ENCODE measurements at places on chromosomes 2 and 18.

DNA sequence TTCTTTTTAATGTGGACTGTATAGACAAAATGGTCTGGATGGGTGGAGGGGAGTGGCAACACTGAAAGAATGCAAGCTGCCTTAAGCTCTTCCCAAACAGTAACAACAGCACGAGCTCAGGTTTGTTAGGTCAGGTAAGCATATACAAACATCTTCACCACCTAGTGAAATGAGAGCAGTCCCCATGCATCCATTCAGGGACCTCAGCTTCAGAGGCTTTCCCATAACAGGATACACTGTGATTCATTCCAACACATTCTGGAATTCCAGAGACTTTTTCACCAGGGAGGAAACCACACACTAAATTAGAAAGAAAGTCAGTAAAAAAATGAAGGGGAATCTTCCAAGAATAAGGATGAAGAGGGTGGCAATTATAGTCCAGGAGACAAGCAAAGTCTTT lies 50.4 kb upstream of the BZW1 start:
- DNase-seq: no peak

GRCh38 chr2:198279026-198279425 lies 474.6 kb downstream of the PLCL1 start:
- no peak for DNase-seq

DNA sequence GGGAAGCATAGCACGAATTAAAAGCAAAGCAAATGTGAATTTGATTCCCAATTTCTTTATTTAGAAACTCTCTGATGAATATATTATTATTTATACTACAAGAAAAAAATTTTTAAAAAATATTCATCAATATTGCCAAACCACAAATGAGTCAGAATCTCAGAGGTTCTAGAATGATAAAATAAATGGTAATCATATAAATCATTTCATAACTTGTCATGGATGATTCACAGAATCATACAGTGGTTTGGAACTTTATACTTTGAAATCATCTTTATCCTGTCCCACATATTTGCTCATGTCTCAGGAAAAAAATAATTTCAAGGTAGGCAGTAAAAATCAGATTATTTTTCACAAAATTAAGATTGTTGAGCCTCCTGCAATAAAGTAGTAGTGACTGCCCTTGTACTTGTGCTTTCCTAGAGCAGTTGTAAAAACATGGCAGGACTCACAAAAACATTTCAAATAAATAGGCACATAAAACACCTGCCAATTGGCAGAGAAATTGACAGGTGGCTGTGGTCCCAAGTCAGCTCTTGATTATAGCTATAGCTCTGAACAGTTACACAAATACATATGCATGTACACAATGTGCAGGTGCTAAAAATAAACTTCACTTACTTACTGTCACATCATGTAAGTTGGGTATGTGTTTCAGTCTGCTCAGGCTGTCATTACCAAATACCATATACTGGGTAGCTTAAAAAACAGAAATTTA lies 273.9 kb upstream of the SESTD1 start:
- DNase-seq: no peak

- DNase-seq: no peak
Observed at GRCh38 chr2:221289389-221289788, 282.7 kb downstream of the EPHA4 start.

DNA sequence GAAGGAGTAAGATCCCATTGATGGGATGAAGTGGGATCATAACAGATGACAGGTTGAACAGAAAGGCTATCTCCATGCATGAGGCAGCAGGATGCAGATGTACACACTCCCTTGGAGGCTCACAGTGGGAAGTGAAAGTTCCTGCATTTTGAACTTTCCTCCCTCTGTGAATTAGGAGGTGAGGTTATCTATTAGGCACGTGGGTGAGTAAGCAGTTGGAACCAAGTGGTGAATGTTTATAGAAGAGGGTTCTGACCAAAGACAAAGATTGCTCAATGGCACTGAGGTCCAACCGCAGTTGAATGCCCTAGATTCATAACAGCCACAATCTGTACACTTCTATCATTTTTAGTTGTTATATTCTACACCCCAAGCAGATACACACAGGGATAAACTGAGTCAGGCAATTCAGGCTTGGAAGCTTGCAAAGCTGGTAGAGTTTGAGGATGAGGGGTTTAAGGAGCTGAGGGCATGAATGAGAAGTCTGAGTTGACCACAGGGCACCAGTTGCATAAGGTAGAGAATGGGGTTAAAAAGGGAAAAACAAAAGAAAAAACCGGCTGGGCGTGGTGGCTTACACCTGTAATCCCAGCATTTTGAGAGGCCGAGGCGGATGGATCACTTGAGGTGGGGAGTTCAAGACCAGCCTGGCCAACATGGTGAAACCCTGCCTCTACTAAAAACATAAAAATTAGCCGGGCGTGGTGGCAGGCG lies 7.1 kb upstream of the KCMF1 start:
- no peak for DNase-seq

GRCh38 chr2:206993396-206993911 lies 54.1 kb downstream of the CPO start:
- DNase-seq: no peak

- DNase-seq: no peak
Observed at GRCh38 chr2:185785851-185786473, 47.4 kb downstream of the FSIP2 start.

- DNase-seq: peak; percentile 35
Observed at GRCh38 chr2:20212871-20213503, 11.9 kb downstream of the SDC1 start.

DNA sequence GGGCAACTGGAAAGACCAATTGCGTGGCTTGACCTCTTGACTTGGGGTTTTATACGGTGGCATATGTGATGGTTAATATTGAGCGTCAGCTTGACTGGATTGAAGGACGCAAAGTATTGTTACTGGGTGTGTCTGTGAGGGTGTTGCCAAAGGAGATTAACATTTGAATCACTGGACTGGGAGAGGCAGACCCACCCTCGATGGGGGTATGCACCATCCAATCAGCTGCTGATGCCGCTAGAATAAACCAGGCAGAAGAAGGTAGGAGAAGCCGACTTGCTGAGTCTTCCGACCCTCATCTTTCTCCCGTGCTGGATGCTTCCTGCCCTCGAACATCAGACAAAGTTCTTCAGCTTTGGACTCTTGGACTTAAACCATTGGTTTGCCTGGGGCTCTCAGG lies 34.2 kb upstream of the YPEL5 start:
- DNase-seq: no peak

GRCh38 chr18:24726727-24727492 lies 266.5 kb downstream of the HRH4 start:
- DNase-seq: peak; percentile 75

DNA sequence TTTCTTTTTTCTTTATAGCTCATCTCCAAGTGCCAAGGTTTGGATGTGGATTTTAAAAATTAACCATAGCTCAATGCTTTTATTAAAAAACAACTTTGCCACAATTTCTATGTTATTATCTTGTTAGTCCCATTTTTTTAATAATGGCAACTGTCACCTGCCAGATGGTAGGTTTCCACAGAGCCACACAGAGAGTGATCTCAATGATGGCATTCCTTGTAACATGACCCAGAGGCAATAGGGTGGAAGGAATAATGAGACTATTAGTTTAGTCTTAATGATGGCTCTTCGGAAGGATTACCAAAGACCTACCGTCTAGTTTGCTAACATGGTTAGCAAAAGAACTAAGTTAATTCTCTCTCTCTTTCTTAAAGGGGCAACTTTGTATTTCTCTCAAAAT lies 64.0 kb downstream of the REL start:
- DNase-seq: no peak

Data from testis (tissue), 5 donors.